ENCODE measurements at places on chromosomes 1 and 21.

GRCh38 chr21:18498431-18498830, 94.8 kb upstream of the TMPRSS15 start:
- DNase-seq, result no peak

DNA sequence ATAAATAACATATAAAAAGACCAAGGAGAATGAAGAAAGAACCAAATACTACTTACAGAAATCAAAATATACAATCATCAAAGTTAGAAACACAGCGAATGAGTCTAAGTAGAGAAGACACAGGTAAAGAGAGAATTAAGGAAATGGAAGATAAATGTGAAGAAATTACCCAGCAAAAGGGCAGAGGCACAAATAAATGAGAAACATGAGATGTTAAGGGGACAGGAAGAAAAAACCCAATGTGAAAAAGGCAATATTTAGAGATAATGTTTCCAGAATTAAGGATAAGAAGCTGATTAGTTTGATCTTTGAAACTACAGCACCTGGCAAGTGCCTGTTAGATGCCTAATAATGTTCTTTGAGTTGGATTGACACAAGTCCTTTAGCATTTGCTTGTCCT, 40.9 kb downstream of the CCN1 start:
- DNase-seq, result no peak

DNA sequence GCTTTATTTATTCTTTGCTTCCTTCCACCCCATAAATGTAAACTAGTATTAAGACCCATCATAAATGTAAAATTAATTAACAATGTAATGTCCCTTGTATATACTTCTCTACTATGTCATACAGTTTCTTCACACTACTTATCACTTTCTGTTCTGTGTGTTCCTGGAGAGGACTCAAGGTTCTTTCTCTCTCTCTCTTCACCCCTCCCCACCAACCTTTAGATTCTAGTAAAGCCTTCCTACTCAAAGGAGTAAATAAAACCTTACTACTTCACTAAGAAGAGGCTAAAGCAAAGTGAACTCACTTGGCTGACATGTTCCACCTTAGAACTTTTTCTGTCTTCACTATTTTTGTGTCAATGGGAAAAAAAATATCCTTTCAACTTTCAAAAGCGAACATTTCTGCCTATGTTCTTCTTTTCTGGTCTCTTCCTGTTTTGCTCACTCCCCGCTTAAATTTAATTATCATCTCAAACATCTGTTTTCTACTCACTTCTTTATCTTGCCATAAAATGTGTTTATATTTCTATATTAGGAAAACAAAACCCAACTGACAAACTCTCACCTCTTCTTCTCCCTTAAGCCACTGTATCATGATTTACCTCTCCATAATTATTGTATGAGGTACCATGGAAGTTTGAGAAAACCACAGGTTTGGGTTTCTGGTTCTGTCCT, 260.3 kb downstream of the DPYD start:
- DNase-seq, result no peak

GRCh38 chr1:24558902-24559791, 3.3 kb downstream of the NCMAP start:
- no peak for DNase-seq

GRCh38 chr21:43333298-43334062, 93.5 kb downstream of the SIK1 start:
- no peak for DNase-seq

GRCh38 chr1:154478013-154478412, 24.0 kb upstream of the TDRD10 start:
- no peak for DNase-seq

- no peak for DNase-seq
Measured at GRCh38 chr1:23732363-23733224, 10.7 kb upstream of the ELOA start.

DNA sequence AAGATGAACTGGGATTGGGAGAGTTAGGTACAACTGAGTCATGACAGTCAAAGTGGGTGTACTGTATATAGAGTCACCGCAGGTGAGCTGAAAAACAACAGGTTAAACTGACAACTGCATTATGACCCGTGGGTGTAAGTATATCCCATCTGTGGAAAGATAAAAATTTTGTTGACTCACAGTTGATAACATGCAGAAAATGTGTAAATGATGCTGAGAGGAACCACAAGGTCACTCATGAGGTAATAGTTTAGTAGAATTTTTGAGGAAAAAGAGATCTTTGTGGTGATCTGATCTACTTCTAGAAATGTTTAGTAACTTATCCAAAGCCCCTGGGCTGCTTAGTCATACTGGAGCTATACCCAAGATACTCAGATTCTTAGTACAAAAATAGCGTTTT, 838 bp downstream of the OR2C3 start:
- DNase-seq, result no peak

GRCh38 chr1:222234351-222234750, 313.6 kb downstream of the HHIPL2 start:
- DNase-seq, result no peak

DNA sequence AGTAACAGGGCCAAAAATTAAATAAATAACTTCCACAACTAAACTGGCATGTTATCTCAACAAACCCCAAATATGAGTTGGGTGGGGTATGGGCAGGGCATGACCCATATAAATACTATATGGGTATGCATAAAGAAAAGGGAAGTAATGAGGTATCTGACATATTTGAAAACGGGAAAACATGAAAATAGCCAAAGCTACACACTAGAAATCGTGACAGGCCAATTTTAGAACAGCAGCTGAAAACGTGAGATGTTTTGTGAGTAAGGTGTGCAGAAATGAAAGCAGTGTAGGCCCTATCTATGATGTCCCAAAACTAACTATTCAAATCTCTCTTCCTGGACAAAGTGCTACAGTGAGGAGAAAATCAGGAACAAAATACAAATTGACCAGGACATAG, 537.9 kb upstream of the NR5A2 start:
- no peak for DNase-seq

DNA sequence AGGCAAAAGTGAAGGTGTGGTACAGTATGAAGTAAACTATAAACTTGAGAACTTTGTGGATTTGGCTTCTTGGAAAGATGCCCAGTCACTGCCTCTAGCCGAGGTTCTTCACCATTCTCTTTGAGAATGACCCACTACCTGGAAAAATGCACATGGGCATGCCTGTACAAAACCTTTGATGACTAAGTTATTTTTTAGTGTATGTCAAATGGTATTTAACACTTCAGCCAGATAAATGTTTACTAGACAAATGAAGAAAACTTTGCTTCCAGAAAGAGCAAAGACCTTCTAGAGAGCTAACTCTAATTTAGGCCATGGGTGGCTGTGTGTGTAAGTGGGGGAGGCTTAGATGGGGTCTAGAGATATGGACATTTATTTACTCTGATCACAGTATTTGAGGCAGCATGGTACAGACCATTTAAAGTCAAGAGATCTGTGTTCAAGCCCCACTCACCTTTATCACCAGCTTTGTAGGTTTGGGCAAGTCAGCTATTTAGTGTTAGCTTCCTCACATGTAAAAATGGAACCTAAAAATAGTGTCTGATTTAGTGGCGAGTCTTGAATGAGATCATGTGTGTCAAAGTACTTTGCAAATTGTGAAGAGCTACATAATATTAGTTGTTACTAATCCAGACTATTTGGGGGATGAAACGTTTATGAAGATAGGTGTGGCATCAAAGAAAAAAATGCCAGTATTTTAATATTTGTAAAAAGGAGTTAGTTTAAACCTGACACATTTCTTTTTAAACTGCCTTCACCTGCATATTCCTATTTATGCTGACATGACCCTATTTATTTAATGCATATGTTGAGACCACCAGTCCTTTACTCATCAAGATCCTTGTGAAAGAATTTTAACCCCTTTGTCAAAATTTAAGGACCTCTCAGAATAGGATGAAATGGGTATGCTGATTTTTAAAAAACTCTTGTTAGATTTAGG, 20.2 kb downstream of the NFYC start:
- DNase-seq, result no peak

GRCh38 chr1:241217516-241217915, 139.5 kb downstream of the RGS7 start:
- no peak for DNase-seq

DNA sequence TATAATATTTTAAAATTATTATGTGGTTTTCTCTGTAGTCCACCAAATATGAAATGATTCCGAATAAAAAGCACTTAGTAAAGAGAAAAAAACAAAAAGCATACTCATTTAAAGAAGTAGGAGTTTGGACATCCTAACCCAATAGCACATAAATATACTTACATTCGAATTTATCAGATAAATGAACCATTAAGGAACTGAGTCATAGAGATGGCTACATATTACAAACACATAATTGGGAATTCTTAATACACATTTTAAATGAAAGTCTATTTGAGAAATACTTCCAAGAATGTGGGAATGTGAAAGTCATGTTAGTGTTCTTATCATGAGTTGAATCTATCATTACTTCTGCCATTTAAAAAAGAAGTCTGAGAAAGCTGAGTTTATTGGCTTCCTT, 75.0 kb downstream of the USP24 start:
- no peak for DNase-seq

DNA sequence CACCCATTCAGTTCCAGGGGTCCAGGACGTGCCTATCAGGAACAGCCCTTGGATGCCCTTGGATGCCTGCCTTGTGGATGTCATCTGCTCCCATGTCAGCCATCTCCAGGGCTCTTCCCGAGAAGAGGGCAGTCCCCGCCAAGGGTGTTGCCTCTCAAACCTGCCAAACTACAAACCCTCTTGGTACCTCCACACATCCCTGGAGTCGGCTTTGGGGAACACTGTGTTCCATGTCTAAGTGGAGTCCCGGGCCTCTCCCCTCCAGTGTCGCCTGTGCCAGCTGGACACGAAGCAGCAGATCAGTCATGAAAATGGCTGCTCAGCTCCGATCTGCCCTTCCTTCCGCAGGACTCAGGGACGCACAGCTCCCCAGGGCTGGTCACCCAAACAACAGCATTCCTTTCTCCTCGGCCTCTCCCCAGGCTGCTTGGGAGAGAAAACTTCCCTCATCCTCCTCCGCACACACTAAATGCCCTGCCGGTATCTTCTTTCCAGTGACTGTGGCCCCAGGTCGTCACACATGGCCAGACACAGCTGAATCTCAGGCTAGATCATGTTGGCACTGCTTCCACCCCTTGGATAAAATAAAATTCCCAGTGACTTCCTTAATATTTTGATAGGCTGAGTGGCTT, 53.4 kb downstream of the GALNT2 start:
- no peak for DNase-seq
